Smooth muscle cell of bladder (primary cell): ENCODE measurements at places on chromosomes 13 and 19. TPM values are rescaled to one million over a fixed set of nuclear protein-coding genes. Genes with fewer than 3 reads are reported as not detected.

Gene KIR2DL1
- not detected in 2 replicates for total RNA-seq

Gene ZNF442
- 3.6 and 4.7 TPM in 2 replicates for total RNA-seq

Gene CATSPERD
- not detected in 2 replicates for total RNA-seq

Gene MCEMP1
- not detected in 2 replicates for total RNA-seq

Gene KIRREL2
- total RNA-seq = not detected in 2 replicates

Gene ZNF567
- 5.0 and 5.6 TPM in 2 replicates for total RNA-seq

Gene C19orf18
- 0.14 and 0.18 TPM in 2 replicates for total RNA-seq

Gene ZNF208
- 0.85 and 2.0 TPM in 2 replicates for total RNA-seq

Gene SYNE4
- total RNA-seq = 0.09 and 0.28 TPM in 2 replicates

Gene NAT14
- total RNA-seq = 14.9 and 20.9 TPM in 2 replicates

Gene HRC
- 0.09 TPM in 1 of 2 replicates, not detected in the other for total RNA-seq
